ENCODE measurements at places on chromosomes 7 and 10. TPM values are rescaled to one million over a fixed set of nuclear protein-coding genes. Genes with fewer than 3 reads are reported as not detected.
A peak's percentile ranks its signal among the peaks of the same experiment; 100 is the strongest.

Gene RAB19
- not detected for total RNA-seq

Gene ELOVL3
- total RNA-seq = not detected

Gene SEMA3C
- 16.1 TPM for total RNA-seq

Gene ZFAND2A
- total RNA-seq = 37.2 TPM

DNA sequence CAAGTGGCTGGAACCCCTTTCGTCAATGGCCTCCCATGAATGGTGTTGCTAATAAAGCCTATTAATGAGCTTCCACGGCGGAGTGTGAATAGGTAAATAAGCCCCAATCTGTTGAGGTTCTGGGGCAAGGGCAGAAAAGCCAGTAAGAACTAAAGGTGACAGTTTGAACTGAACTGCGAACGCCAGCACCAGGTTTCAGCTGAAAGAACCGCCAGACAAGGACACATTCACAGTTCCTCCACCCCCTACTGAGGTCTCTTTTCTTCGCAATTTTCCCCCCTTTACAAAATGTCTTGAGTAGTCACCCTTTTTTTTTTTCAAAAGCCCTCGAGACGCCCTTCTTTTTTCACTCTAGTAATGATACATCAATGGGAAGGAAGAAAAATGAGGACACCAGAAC, 2.4 kb upstream of the FGFR2 start:
- no peak for DNase-seq

DNA sequence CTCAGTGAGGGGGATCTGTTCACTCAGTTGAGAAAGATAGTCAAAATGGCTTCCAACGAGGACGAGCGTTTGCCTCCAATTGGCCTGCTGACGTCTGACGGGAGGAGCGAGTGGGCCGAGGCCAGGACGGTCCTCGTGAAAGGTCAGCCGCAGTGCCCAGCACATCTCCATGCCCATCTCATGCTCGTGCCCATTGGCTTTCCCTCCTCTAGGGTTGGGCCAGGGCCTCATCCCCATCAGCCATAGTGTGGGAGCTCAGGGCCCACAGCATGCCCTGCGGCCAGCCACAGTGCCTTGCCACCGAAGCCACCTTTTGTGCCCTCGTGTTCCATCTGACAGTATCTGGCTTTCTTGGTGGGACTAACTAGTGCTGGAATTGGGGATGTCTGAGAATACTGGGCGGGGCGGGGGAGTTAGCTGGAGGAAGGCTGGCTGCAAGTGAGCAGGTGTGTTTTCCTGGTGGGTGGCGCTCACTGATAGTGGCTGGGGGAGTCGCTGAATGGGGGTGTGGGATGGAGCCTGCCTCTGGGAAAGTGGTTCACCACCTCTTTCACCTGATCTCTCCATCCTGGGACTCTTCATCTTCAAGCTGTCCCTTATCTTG, 13.9 kb downstream of the CHAT start:
- DNase-seq = peak; percentile 12

DNA sequence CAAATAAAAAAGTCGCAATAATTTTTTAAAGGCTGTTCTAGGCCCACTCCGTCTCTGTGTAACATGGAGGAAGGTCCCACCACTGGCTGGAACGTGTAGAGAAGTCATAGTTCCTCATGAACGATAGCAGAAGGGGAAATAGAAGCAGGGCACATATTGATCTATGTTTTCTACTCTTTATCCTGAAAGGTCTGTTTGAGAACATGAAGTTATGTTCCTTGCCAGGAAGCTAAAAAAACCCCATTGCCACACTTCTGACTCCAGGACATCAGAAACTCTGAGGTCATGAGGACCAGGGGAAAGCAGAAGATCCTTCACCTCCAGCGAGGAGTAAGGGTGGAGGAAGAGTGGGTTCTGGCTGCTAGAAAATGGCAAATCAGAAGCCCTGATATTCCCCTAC, 10.8 kb downstream of the ANKRD22 start:
- no peak for DNase-seq

- DNase-seq = no peak
These were observed 29.1 kb downstream of the DPCD start for GRCh38 chr10:101617102-101617823.

DNA sequence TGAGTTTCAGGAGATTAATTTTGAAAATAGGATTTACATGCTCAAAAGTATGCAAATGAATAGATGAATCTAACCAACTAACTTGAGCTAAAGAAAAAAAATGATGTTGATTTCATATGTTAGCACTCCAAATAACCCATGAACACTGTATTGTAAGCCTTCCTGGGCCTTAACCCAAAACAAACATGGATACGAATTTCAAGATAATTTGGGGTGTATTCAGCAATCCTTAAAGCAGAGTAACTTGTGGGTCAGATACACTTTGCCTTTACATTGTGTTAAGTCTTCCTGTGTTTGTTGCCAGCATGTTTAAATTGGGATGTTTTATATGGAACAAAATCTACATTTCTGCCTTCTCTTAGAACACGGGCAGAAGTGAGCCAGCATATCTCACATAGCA, 124.2 kb upstream of the WDR11 start:
- DNase-seq = no peak

GRCh38 chr7:151632750-151633515, 113.2 kb upstream of the RHEB start:
- peak; percentile 26 for DNase-seq

Gene PRLHR
- total RNA-seq = 2.0 TPM

DNA sequence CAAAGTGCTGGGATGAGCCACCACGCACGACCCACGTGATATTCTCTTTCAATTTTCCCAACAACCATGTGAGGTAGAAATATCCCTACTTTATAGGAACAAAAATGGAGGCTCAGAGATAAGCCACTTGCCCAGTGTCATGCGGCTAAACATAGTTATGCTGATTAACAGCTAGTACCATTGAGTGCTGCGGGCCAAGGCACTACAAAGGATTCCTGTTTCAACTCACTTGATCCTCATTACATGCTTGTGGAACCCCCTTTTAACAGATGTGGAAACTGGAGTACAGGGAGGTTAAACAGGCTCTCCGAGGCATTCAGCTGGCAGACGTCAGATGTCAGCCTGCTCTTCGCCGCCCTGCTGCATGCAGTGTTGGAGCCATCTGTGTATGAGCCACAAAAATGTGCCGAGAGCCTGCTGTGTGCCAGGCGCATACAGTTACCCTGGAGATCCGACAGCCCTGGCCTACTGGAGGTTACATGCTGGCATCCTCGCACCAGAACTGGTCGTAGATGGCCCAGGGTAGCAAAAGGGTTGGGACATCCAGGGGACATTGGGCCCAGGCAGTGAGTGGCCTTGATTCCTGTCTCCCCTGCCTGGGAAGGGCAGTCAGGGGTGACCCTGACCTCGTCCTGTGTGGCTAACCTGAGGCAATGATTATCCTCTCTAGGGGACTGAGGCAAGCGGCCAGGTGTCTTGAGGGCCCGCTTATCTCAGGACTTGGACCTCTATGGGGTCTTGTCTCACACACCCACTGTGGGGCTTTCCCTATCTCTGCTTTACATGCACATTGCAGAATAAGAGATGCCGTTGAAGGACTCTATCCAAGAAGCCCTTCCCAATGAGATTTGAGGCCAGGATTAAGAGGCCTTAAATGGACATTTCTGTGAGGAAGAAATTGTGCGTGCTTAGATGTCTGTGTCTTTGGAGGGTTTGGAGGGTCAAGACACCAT, 18.5 kb upstream of the SRGN start:
- no peak for DNase-seq
